Left lung (tissue), 14 donors: ENCODE measurements at places on chromosomes 11 and 22. TPM values are rescaled to one million over a fixed set of nuclear protein-coding genes. Genes with fewer than 3 reads are reported as not detected.

DNA sequence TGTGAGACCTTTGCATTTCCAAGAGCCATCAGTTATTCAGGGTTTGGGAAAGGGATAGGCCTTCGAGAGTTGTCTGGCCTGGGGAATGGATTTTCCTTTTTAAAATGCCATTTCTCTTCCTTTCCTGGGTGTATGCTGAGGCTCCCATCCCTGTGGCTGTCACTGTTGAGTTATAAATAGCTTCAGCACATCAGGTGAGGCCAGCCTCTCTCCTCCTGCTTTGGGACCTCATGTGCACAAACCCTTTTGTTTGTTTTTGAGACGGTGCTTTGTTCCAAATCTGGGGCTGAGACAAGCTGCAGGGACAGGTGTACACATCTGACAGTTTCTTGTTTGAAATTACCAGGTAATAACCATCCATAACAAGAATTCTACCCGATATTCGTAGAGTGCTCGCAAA is 1.3 kb downstream of the TEF start:
- no peak for DNase-seq

KCNJ1 gene
- polyA plus RNA-seq, result 0.28 TPM

GRCh38 chr11:118046051-118046963 is 30.6 kb upstream of the TMPRSS4 start:
- DNase-seq, result no peak

OR8G1 gene
- not detected for polyA plus RNA-seq

GRCh38 chr11:12868315-12869073 is 140.6 kb upstream of the RASSF10 start:
- DNase-seq, result no peak

SCGB2A2 gene
- not detected for polyA plus RNA-seq

- no peak for DNase-seq
These were observed 478 bp downstream of the FAU start for GRCh38 chr11:65121447-65121864.

TCN1 gene
- polyA plus RNA-seq, result 0.10 TPM

DNA sequence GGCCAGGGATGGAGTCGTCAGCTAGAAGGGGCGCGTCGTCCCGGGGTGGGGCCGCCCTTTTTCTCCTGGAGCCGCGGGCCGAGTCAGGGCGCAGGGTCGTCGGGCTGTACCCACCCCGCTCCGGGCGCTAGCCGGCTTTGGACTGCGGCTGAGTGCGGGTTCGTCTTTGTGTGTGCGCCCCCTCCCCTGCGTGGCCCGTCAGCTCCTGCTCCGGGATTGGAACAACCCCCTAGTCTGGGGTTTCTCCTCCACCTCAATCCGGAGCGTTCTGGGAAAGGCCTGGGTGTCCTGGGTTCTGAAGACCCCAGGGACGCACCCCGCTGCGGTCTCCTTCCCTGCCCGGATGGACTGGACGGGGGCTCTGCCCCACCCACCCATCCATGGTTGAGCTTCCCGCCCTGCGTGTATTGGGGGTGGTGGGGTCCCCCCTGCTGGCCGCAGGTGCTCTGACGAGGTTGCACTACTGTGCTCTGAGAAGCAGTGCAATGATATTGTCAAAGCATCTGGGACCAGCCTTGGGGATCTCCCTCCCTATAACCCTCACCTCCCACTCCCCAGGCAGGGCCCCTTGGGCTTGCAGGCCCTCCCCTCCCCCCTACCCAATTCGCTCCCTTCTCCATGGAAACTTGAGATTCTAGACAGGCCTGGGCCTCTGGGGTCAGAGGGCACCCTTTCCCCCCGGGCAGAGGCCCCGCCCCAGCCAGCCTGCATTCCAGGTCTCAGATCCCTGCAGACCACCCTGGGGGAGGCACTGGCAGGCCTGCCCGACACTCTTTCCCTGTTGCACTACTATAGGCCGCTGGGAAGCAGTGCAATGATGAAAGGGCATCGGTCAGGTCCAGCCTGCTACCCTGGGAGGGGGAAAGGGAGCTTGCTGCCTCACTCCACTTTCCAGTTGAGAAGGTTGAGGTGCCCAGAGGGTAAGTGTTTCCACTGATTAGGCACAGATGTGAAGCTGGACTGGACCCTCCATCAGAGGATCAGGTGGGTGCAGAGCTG is 10.7 kb downstream of the SDF2L1 start:
- DNase-seq, result no peak

HEPN1 gene
- 0.15 TPM for polyA plus RNA-seq

DNA sequence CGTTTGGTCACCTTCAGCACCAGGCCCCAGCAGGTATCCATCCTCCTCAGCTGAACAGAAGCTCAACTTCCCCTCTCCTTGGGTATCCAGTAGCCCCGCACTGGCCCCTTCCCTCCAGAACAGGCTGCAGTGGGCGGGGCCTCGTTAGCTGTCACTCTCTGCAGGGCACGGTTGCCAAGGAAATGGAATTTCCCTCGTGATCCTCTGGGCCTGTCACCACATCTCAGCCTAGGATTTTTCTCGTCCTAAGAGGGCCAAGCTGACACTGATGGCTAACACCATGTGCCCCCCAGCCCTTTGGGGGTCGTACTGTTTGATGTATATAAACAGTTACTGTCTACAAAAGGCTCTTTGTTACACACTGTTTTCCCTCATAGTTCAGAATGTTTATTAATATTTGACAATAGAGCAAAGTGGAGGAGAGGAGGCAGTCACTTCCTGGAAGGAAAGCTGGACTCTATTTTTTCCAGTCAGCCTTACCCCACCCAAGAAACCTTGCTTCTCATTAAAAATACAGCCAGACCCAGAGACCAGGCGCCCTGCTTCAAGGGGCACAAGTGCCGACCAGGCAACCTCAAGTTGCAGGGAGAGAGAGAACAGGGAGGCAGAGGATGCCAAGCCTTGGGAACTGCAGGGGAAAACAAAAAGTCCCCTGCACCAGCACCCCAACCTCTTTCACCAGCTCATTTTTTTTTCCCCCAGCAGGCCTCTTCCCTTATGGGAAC is 44.5 kb downstream of the FEZ1 start:
- no peak for DNase-seq

GRCh38 chr11:130340671-130341319 is 26.1 kb upstream of the ZBTB44 start:
- DNase-seq, result no peak

PGR gene
- 4.7 TPM for polyA plus RNA-seq

DNA sequence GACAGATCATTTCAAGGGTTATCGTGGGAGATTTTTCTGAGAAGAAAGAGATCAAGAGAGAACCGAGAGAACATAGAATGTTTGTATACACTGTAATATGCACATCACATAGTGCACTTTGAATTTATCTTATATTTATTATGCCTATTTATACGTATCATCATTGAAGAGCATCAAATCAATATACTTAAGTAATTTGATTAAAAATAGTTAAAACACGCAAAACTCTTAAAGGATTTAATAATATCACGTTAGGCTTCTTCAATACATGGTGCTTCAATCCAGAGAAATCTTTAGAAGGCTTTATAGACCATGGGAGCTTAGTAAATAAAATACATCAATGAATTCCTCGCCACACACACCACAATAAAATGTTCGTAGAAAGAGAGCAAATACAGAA is 139.5 kb upstream of the C11orf58 start:
- DNase-seq, result no peak

DNA sequence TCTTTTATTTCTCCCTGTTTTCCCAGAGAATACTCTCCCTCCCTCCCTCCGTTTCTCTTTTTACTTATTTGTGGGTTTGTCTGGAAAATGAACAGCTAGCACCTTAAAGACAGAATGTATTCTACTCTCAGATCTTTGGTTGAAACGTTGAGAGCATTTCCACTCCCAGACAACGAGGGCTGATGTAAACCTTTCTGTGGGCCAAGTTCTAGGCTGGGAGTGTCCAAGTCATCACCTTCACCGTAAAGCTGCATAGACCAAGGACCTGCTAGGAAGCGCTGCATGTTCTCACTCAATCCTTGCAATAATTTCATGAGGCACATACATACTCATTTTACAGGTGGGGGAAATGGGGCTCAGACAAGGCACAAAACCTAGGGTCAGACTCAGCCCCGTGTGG is 32.4 kb downstream of the MYH9 start:
- no peak for DNase-seq

- DNase-seq, result no peak
These were observed 19.3 kb upstream of the CKAP5 start for GRCh38 chr11:46865340-46865739.

GRCh38 chr11:109197656-109198055 is 224.3 kb upstream of the C11orf87 start:
- no peak for DNase-seq

YAP1 gene
- polyA plus RNA-seq, result 336 TPM

DNA sequence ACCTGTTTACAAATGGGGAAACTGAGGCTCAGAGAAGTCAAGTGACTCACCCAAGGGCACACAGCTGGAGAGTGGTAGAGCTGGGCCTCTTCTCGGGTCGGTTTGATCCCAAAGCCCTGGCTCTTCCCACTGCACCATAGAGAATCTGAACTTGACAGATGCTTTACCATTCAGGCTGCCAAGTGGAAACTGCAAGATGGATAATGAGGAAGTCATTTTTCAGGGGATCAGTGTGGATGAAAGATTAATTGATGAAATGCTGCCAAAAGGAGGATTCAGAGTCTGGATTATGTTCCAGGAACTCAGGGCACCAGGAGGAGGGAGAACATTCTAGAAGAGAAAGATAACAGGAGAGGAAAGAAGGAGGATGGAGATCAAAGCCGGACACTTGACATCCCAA is 185.9 kb upstream of the ZBED5 start:
- DNase-seq, result no peak
